Activated CD4-positive, CD25-positive, alpha-beta regulatory T cell (primary cell): ENCODE measurements at places on chromosomes 6 and 20.

DNA sequence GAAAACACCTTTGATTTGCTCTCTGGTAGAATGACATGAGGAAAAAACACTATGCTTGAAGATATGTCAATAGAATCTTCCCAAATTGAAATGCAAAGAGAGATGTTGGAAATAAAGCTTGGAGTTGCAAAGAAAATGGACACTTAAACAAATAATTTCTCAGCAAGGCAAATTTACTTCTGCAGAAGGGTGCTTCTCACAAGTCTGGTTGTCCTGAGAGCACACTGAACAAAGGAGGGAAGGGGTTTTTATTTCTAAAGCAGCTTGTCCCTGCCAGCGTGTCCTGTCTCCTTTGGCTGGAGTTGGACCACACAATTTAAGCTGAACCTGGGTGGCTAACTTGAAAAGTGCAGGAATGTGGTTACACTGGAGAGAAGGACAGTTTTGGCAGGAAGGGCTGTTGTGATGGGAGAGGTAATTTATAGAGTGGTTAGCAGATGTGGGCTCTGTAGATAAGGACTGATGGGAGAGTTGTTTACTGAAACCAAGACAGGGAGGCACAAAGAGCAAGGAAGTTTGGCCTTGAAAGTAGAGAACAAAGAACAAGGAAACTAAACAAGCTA, 454.6 kb upstream of the EYS start:
- DNase-seq, result no peak

DNA sequence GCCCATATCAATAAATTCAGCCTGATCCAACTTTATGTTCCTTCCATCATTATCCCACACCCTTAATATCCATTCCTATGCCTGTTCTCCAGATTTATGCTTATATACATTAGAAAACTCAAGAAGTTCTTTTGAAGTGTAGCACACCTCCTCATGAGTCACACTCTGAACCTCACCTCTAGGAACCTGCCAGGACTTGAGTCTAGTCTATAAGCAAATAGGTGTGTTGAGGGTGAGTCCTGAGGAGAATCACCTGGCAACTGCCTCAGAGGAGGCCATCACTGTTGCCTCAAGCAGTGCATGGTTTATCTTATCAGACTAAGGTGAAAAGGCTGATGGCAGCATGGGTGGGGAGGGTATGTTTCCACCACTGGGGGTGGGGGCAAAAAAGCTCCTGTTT, 496.7 kb downstream of the C6orf118 start:
- DNase-seq, result no peak

GRCh38 chr6:165937564-165938358, 229.9 kb downstream of the TBXT start:
- no peak for DNase-seq

- no peak for DNase-seq
Measured at GRCh38 chr20:17663040-17663399, 19.0 kb downstream of the RRBP1 start.

GRCh38 chr20:63709149-63709527, 1.3 kb downstream of the ZGPAT start:
- no peak for DNase-seq
